ENCODE measurements at places on chromosomes 4 and X. TPM values are rescaled to one million over a fixed set of nuclear protein-coding genes. Genes with fewer than 3 reads are reported as not detected.
A peak's percentile ranks its signal among the peaks of the same experiment; 100 is the strongest.

Gene C4orf51
- total RNA-seq = not detected

- H3K27me3 ChIP-seq = no peaks in the 10 kb centered on the region
- H3K4me3 ChIP-seq = no peak overlapping the region
- H3K36me3 ChIP-seq = no peaks in the 10 kb centered on the region
- no peak overlapping the region for H3K27ac ChIP-seq
- DNase-seq = peak; percentile 49
These were observed 65.3 kb upstream of the DHRSX start for GRCh38 chrX:2566055-2566454.

GRCh38 chr4:57059890-57060716, 50.1 kb downstream of the IGFBP7 start:
- peaks cover 5% of the 10 kb centered on the region for H3K4me1 ChIP-seq
- H3K27me3 ChIP-seq = no peaks in the 10 kb centered on the region
- no peaks in the 10 kb centered on the region for H3K36me3 ChIP-seq

- H3K4me1 ChIP-seq = no peaks in the 10 kb centered on the region
- no peaks in the 10 kb centered on the region for H3K27me3 ChIP-seq
- no peaks in the 10 kb centered on the region for H3K36me3 ChIP-seq
- no peak overlapping the region for H3K27ac ChIP-seq
- H3K4me3 ChIP-seq = no peak overlapping the region
These were observed 39.0 kb downstream of the STX18 start for GRCh38 chr4:4502694-4503311.

GRCh38 chrX:132227383-132228112, 8.3 kb upstream of the RAP2C start:
- H3K27me3 ChIP-seq = no peaks in the 10 kb centered on the region
- no peak for DNase-seq
- no peaks in the 10 kb centered on the region for H3K36me3 ChIP-seq

Gene EGF
- total RNA-seq = 0.54 TPM

DNA sequence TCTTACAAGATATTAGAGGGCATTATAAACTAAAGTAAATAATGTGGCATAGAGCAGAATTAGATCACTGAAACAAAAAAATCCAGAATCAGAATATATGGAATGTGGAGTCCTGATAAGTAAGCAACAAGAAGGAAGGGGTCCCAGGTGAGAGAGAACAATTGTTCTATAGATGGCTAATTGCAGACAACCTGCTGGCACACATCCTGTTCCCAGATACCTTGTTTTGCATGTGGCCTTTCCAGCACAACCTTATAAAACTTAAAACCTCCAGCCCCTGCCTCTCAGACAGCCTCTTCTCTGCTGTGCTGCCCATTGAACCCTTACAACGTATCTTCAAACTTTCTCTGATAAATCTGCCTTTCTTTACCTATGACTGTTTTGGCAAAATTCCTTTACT, 4.7 kb upstream of the ZNF674 start:
- H3K27ac ChIP-seq = no peak overlapping the region
- H3K27me3 ChIP-seq = no peaks in the 10 kb centered on the region
- no peaks in the 10 kb centered on the region for H3K4me1 ChIP-seq
- H3K36me3 ChIP-seq = no peaks in the 10 kb centered on the region
